Renal pelvis (tissue), 12 donors: ENCODE measurements at places on chromosomes 6 and 20. TPM values are rescaled to one million over a fixed set of nuclear protein-coding genes. Genes with fewer than 3 reads are reported as not detected.

C6orf132 gene
- 5.8 TPM for polyA plus RNA-seq

DNA sequence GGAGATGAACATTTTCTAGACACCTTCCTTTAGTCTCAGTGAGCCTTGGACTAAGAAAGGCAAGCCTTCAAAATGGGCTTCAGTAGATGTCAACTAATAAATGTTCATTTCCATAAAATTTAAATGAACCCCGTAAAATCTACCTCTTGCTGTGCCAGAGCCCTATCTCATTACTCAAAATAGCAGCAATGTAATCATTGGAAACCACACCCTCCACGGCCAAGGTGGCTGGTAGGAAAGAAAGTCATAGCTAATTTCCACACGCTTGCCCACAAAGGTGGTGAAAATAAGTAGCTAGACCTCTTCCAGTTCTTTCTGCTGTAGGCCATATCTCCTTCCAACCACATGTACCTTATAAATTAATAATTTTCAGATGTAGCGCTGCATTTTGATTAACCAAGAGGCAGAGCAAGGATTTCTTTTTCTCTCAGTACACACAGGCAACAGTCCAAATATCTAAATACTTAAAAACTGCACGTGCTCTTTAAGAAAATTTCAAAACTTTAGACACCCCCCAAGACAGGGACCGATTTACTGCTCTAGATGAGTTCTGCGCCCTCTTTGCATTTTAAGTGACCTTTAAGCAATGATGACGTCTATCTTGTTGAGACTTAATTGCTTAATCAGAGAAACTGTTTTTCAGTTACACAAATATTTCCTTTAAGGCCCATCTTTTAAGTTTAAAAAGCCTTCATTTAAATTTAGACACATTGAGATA lies 290.8 kb downstream of the ZNF217 start:
- DNase-seq: no peak

DNA sequence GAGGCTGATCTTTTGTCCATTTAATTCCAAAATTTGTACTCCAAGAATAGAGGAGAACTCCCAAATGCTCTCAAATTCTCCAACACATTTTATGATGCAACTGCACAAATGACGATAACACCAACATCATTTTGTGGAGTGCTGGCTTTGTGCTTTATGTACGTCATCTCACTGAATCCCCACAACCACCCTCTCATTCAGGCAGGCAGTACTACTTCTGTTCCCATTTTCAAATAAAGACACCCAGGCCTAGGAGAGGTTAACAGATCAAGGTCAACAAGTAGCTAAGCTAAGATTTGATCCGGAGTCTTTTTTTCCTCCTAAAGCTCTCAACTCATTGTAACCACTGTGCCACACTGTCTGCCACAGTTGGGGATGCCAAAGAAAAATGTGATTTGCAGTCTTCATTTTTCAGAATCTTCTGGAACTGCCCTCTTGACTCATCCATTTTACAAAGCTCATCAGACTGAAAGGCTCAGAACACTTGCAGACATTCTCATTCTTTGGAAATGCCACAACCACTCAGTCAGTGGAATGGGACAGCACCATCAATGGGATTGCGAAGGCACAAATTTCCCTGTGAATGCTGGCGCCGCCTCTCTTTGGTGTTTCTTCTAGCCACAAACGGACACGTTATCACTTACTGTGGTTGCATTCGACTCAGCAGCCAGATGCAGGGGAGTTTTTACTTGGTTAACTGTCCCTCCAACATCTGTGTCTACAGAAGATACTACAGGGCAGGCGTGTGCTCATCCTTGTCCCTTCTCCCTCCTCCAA lies 184.4 kb downstream of the GJA10 start:
- DNase-seq: no peak

DNA sequence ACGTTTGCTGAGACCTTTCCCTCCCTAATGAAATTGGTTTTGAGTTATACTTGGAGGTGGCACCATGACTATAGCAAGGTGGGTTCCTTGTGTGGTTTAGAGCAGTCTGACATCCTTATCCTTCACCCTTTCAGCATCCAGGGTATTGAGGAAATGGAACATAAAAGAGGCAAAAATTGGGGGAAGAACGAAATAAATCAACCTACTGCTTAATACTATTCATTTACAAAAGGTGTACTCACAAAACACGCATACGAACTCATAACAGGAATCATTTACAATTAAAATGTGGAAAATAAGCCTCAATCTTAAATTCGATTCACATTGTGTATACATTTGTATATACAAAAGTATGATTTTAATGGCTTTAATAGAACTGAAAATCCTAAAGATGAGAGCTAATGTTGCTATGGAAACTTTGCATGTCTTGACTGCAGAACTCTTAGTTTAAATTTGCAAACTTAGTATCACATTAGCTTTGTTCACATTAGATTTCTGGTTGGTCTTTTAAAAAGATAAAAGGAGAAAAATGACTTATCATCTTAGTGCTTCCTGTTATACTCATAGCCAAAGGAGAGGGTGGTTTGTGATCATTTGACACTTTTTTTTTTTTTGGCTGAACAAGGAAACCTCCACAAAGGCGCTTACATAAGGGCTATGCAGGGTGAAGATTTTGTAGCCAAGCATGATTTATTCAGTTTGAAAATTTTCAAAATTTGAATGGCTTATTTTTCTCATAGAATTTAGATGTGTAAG lies 76.1 kb upstream of the ATXN1 start:
- no peak for DNase-seq

DNA sequence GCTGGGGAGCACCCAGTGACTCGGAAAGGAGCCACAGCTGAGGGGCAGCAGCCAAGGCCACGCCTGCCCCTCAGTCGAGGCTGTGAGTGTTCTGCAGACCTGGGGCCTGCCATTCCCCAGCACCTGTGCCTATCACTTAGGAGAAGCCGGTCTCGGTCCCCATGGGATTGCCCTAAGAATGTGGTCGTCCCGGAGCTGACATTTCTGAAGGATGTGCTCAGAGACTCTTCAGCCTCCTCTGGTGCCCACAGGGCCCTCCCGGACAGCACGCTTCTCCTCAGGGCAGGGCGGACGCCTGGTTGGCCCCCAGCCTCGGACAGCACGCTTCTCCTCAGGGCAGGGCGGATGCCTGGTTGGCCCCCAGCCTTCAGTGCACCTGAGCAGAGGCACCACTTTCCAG lies 223.9 kb downstream of the ERMARD start:
- no peak for DNase-seq

- no peak for DNase-seq
Observed at GRCh38 chr6:66418906-66419305, 711.9 kb upstream of the EYS start.

DNA sequence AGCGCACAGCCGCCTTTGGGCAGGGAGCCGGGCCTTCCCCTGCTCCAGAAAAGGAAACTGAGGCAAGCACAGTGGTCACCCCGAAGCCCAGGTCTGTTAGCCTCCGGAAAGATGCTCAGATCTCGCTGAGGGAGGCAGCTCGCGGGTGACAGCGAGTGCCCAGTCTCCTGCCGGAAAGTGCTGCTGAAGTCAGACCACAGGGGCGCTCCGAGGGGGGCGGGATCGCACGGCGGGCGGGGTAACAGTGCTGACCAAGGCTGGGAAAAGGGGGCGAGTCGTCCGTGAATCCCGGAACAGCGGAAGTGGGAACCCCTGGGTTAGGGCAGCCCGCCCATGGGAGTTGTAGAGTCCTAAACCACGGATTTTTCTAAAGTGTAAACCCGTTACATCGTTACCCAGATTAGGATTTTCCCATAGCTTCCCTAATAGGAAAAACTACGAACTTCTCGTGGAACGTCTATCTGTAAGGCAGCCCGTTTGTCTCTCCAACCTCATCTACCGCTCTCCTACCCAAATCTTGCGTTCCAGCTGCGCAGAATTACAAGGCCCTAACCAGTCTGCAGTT lies 504 bp downstream of the VPS16 start:
- DNase-seq: no peak
